ENCODE measurements at places on chromosomes 3 and 15. TPM values are rescaled to one million over a fixed set of nuclear protein-coding genes. Genes with fewer than 3 reads are reported as not detected.

DNA sequence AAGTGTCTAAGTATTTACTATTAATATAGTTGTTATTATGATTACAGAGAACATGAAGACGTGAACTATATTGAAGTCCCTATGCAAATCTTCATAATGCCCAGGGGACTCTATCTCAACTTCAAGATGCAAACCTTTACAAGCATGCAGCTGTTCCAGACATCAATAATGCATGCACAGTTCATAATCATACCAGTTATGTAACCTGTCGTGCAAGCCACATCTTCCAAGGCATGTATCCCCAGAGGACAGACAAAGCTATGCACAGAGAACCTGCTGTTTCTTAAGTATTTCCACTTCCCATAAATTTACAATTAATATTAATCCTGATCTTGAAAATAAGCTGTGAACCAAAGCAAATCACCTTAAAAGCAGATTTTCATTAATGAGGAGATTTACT, 534.1 kb downstream of the TUSC7 start:
- no peak for DNase-seq

DNA sequence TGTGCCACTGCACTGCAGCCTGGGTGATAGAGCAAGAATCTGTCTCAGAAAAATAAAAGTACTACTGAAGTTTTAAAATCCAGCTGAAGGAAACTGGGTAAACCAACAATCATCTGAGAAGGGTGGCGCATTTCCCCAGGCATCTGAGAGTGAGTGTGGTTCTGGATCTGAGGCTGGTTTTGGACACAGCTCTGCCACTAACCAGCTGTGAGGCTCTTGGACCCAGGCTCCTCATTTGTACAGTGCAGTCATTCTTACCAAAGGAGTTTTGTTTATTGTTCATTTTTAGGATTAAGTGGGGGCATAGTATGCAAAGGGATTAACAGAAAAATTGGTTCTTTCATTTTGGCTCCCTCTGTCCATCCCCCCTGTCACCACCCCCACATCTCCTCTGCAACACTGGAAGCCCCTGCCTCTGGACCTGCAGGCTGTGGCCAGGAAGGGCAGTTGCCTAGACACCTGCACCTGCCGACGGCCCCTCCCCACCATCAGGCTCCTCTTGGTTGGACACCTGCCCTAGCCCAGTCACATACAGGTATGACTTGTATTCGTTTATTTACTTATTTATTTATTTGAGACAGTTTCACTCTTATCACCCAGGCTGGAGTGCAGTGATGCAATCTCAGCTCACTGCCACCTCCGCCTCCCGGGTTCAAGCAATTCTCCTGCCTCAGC, 8.8 kb downstream of the NUP210 start:
- no peak for DNase-seq

DNA sequence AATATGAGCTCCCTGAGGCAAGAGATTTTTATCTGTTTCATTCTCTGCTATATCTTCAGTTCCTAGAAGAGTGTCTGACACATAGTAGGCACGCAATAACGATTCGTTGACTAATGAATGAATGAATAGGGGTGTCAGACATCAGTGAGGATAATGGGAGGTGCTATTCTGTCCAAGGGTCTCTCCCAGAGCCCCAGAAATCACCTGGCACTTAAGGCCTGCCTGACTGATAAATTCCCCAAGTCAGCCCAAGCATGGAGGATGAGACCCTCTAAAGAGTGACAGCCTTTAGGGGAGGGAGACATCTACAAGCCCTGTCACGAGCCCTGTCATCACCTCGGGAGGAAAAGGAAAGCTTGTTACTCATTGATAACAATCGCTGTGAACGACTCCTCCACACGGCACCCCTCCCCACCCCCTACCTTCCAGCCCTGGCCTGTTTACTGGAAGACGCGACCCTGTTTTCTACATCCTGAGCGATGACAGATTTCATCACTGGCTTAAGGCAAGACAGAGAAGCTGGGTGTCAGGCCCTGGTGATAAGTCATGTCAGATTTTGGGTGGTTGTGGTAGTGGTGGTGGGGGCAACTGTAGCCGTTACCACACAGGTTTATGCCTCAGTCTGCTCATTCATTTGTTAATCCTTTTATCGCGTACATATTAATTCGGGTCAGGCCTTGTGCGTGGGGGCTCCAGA, 23.1 kb downstream of the BHLHE40 start:
- DNase-seq: peak; percentile 87

DNA sequence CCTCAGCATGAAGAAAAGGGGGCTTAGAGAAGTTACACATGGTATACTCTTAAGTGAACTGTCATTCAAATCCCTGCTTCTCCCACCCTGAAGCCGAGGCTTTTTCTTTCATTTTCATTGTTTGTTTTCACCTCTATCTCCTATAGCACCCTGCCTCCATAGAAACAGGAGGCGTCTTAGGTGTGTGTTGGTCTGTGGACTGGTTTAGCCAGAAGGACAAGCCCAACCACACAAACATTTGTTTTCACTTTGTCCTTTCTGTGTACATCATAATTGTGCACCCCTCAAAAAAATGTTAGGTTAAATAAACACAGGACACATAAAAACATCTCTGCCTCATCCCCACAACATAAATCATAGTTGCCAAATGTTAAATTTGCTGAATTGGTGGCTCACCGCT, 73.3 kb upstream of the UBE2E2 start:
- no peak for DNase-seq

DNA sequence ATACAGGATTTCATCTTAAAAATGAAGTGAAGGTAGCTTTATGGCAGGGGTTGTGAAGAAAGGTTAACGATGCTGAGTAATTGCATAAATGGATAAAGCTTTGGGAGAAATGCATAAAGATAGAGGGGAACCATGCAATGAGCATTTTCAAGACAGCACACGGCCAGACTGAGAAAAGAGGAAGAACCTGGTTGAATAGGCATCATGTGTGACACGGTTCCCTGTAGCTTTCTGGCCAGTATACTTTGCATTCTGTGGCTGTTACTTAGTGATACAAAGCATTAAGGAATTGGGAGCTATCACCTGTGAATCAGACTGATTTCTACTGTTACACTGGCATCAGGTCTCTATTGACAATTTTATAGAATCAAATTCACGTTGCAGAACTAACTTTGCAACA, 33.3 kb downstream of the NR2C2 start:
- no peak for DNase-seq

- no peak for DNase-seq
Observed at GRCh38 chr3:133938770-133939462, 43.2 kb upstream of the RAB6B start.

- no peak for DNase-seq
Observed at GRCh38 chr3:3801494-3801841, 2.2 kb downstream of the LRRN1 start.

GRCh38 chr3:141482245-141482922, 4.4 kb upstream of the RASA2 start:
- no peak for DNase-seq

DNA sequence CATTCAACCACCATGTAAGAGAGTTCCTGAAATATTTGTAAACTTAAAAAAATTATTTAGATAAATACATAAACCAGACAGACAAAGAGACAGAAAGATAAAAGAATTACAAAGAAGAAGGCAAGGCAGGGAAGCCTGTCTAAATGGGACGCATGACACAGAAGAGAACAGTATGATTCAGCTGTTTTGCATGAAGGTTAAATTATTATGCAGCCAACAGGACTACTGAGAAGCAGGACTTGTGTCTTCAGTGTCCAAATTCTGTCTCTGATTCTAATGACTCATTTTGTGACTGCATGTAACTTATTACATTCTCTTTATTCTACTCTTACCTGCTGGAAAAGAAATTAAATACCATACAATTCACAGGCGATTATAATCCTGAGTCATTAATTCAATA, 340.4 kb upstream of the KCNMB2 start:
- DNase-seq: no peak

DNA sequence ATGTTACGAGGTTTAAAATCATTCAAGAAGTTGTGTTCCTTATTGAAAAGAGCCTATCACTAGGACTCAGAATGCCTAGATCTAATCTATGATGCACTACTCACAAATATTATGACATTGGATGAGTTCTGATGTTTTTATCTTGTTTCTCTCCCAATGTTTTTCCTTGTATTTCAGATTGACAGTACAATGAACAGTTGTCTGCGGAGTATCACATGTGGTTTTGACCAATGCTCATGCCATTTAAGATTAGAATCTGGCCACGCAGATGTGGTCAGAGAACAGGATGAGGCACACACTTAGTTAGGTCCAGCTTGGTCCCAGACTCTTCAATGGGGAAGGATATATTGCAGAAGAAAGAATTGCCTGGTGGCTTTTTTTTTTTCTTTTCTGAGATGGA, 25.6 kb upstream of the CCDC50 start:
- DNase-seq: no peak

- DNase-seq: peak; percentile 14
Observed at GRCh38 chr3:196486263-196486662, 17.3 kb downstream of the RNF168 start.

- DNase-seq: no peak
Observed at GRCh38 chr15:90364251-90364650, 12.2 kb downstream of the ZNF774 start.

DNA sequence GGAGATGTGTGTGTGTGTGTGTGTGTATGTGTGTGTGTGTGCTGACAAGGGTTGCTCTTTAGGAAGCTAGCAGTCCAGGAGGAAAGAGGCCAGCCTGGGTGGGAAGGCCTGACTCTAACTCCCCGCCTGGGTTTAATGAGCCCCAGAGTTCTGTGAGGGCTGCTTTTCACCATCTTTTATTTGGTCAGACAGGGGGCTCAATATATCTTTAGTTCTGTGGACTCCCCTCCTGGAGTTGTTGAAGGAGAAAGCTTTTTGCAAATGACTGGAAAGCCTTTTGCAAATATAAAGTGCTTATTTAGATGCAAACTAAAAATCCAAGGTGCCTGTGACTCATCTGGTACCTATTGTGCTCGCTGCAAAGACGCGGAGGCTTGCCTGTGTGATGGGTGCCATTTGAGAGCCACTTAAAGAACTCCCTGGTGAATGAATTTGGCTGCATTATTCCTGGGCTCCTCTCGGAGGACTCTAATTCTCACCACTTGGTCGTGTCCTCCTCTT, 24.5 kb downstream of the DRD3 start:
- DNase-seq: no peak

DNA sequence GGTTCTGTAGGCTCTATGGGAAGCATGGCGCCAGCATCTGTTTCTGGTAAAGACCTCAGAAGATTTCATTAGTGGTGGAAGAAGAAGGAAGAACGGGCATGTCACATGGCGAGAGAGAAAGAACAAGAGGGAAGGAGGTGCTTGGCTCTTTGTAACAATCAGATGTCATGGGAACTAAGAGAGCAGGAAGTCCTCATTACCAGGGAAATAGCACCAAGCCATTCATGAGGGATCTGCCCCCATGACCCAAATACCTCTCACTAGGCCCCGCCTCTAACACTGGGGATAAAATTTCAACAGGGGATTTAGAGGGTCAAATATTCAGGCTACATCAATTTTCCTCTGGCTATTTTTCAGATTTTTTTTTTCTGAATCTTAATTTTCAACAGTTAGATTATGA, 954.3 kb downstream of the SQOR start:
- DNase-seq: no peak

GRCh38 chr3:31230425-31231223, 302.1 kb upstream of the STT3B start:
- DNase-seq: no peak

GRCh38 chr3:194866236-194866635, 180.6 kb downstream of the FAM43A start:
- DNase-seq: no peak

DNA sequence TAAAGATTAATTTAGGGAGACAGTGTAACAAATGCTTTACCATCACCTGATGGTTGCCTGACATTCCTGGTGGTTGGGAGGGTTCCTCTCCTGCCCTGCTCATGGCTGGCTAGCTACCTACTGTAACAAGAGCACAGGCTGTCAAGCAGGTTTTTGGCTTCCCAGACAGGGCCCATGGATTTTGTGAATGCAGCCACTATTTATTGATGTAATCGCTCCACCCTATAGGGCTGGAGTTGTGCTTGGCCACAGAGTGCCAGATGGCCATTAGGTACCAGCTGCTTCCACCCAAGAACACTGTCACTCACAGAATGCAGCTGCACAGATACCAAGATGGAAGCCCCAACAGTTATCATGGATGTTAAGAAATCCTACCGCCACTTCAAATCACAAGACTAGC, 31.0 kb upstream of the KLHL25 start:
- DNase-seq: no peak

DNA sequence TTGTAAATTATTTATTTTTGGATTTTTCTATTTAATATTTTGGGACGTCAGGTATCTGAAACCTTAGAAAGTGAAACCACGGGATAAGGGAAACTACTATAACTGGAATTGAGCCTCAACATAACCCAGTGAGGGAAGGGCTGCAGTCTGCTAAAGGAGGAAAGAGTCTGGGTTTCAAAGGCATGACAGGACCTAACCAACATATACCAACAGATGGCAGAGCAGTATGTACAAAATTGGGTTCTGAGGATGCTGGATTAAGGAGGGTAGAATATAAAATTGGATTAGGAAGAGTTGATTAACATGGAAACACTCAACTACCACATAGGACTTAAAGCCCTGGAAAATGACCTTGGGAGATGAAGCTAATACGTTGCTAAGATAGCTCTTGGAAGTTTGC, 603.5 kb downstream of the MECOM start:
- no peak for DNase-seq

GRCh38 chr15:29825227-29825626, 3.0 kb upstream of the TJP1 start:
- DNase-seq: peak; percentile 16

- DNase-seq: peak; percentile 32
Observed at GRCh38 chr3:23206366-23206765, 3.2 kb downstream of the UBE2E2 start.

DNA sequence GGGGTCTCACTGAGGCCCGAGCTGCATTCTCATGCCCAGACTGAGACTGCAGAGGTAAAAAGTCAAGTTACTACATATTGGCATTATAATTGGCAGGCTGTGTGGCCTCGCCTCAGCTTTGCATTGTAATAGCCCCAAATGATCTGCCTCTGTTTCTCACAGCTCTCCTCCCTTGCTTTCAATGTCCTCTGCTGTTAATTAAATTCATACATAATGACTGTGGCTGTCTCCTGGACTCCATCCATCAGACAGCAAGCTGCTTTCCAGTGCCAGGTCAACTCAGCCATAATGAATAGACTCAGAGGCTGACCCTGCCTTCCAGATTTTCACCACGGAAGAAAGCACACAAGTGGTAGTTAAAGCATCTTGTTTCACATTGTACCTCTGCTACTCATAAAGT, 7.6 kb upstream of the RTP4 start:
- DNase-seq: no peak

- DNase-seq: no peak
Observed at GRCh38 chr3:171833789-171834460, 9.2 kb upstream of the TMEM212 start.

DNA sequence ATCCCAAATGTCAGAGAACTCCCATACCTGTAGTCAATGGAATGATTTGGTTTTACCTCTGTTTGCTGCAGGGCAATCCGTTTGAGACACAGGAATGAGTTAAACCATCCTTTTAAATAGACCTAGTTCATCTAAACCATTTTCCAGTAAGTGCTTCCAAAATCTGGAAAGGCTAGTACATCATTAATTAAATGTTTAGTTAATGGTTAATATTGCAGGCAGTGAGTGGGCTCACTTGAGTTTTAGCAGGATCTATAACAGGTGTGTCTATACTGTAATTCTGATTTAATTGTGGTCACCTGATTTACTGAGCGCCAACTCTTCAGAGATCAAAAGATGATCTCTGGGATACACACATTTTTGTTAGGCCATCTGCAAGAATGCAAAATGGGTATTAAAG, 353.9 kb upstream of the ROPN1 start:
- DNase-seq: no peak

The PAQR5 gene
- 0.07 TPM for total RNA-seq

The OR5K2 gene
- not detected for total RNA-seq

The INSYN1 gene
- total RNA-seq: not detected

The RTP1 gene
- total RNA-seq: not detected

The OR5K4 gene
- not detected for total RNA-seq

The DCLK3 gene
- 0.05 TPM for total RNA-seq

The ARNT2 gene
- 0.07 TPM for total RNA-seq
